Activated gamma-delta T cell treated with anti-CD3 and anti-CD28 coated beads, Interleukin-2, amount 50 U/mL, for 16 hours (primary cell): ENCODE measurements at places on chromosomes 4 and X.

DNA sequence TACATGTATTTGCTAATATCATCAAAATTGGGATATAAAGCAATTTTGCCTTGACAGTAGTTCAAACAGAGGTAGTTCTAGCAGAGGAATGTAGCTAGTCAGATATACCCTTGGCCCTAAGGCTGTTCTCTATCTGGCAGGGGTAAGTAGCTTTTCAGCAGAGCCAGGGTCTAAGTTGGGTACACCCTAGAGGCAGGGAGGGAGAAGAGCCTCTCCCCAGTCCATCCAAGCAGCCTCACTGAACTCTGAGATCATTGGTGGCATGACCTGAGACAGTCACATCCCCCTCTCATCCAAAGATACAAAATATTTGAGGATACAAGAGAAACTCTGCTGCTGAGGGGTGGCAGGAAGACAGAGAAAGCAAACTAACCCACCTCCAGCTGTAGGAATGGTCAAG lies 343.7 kb downstream of the DHX15 start:
- no peak for DNase-seq

DNA sequence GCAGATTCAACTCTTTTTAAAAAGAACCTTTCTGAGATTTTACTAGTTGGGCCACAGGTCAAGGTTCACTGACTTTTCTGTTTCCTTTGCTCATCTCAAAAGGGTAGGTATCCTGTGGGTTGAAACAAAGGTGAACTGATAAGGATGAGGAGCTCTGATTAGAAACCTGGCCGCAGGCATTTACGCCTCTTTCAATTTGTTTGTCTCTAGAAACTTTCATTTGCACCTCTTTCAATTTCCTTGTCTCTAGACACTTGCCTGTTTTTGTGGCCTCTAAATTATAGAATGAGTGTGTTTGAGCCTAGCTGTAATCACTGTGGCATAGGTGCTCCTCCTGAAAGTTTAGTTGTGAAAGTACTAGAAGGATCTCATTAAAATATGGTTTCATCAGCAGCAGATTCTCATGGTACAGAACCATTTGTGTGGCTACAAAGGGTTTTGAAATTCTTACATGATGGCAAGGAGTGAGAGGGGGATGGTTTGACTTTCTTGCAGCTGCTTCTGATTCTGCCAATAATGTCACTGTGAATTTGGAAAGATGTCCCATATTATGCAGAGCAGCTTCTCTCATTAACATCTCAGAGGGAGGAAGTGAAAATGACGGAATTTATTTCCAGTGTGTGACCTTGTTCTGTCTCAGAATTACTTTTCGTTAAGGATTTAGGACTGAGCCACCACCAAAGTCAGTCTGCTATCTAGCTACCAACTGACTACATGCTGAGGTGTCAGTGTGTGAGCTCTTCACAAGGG lies 142.2 kb downstream of the SH2D1A start:
- no peak for DNase-seq

GRCh38 chrX:124747295-124747694 lies 400.9 kb downstream of the SH2D1A start:
- DNase-seq: no peak

DNA sequence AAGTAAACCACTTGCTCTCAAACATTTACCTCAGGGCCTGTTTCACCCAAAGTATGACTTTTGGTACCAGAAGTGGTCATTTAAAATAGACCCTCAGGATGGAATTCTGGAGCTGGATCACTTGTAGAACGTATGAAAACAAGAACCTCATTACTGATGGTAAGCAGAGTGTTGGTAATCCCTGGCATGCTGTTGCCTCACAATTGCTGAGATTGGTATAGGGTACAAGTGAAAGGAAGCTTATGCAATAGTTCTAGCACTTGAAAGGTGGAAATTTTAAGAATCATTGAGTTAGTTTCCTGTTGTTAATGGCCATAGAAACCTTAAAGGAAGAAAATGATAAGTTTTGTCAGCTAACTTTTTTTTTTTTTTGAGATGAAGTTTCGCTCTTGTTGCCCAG lies 22.3 kb upstream of the THOC2 start:
- DNase-seq: no peak

DNA sequence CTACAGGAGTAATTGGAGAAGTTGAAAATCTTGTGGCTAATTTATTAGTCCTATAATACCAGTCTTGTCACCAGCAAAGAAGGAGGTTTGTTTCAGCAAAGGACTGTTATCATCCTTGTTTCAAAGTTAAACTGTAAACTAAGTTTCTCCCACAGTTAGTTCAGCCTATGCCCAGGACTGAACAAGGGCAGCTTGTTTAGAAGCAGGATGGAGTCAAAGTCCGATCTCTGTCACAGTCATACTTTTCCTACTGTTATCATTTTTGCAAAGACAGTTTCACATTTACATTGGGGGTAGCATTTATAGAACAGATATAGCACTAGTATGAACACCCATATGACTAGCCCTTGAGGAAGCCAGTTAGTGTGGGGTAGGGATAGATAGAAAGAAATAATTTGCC lies 46.4 kb downstream of the AKAP4 start:
- DNase-seq: no peak

DNA sequence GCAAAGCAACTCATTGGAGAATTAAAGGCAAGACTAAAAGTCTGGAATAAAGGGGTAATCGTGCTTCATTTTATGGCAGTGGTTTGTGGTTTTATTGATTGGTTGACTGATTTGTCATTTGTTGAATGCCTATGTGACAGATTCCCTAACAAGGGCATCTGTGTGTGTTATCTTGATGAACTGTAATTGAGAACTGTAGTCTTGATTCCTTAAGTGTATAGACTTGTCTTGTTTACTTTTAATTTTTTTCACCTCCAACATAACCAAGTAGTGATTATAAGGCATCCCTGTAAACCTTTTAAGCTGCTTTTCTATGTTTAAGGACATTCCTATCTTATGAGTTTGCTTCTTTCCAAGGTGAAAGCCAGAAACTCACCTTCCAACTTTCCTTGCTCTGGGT lies 216.0 kb upstream of the TAPT1 start:
- no peak for DNase-seq

GRCh38 chr4:142191901-142192300 lies 555.5 kb downstream of the IL15 start:
- no peak for DNase-seq

GRCh38 chrX:119147486-119147885 lies 19.9 kb upstream of the KIAA1210 start:
- no peak for DNase-seq

GRCh38 chr4:168600796-168601583 lies 104.1 kb downstream of the PALLD start:
- no peak for DNase-seq

GRCh38 chrX:153491351-153491914 lies 3.3 kb upstream of the BGN start:
- DNase-seq: no peak

DNA sequence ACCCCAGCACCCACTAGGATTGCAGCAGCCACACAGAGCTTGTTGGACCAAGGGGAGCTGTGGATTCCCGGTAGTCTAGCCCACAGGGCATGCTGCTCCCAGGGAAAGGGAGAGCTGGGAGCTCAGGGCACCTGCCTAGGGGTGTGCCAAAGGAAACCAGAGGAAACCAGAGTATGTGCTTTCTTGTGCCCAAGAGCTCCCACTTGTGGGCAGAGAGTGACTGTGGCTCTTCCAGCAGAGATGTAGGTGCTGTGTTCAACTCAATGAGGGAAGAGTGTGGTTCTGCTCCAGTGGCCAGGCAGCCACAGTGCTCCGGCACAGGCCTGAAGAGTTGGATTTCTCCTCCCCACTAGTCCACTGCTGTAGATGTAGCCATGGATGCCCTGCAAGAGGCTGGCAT lies 1050.0 kb upstream of the INTU start:
- no peak for DNase-seq

DNA sequence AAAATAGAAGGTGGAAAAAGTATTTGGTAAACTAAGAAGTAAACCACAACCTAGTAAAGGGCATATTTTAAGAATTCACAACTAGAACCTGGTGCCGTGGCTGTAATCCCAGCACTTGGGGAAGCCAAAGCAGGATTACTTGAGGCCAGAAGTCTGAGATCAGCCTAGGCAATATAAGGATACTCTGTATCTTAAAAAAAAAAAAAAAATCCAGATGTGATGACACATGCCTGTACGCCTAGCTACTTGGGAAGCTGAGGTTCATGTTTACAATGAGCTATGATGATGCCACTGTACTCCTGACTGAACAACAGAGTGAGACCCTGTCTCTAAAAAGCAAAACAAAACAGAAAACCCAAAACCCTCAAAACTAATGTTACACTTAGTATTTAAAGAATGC lies 294.9 kb upstream of the ZCCHC13 start:
- no peak for DNase-seq

GRCh38 chr4:146959692-146960091 lies 14.0 kb upstream of the TTC29 start:
- no peak for DNase-seq

DNA sequence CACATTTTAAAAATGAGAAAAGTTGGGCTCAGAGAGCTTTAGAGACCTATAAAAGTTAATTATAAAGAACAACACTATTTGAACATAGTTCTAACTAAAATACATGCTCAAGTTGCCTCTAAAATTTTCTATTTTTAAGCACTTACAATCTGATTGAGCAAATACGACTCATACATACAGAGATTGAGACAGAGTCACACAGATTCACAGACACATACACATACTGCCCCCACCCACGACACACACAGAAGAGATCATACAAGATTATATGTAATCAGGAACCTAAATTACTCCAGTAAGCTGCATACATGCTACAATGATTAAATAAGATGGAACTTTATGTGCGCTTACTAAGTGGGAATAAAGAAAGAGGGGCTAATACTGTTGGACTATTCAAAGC lies 2.7 kb upstream of the ASB5 start:
- DNase-seq: no peak

- DNase-seq: no peak
Observed at GRCh38 chr4:53307819-53308780, 57.8 kb downstream of the SCFD2 start.

DNA sequence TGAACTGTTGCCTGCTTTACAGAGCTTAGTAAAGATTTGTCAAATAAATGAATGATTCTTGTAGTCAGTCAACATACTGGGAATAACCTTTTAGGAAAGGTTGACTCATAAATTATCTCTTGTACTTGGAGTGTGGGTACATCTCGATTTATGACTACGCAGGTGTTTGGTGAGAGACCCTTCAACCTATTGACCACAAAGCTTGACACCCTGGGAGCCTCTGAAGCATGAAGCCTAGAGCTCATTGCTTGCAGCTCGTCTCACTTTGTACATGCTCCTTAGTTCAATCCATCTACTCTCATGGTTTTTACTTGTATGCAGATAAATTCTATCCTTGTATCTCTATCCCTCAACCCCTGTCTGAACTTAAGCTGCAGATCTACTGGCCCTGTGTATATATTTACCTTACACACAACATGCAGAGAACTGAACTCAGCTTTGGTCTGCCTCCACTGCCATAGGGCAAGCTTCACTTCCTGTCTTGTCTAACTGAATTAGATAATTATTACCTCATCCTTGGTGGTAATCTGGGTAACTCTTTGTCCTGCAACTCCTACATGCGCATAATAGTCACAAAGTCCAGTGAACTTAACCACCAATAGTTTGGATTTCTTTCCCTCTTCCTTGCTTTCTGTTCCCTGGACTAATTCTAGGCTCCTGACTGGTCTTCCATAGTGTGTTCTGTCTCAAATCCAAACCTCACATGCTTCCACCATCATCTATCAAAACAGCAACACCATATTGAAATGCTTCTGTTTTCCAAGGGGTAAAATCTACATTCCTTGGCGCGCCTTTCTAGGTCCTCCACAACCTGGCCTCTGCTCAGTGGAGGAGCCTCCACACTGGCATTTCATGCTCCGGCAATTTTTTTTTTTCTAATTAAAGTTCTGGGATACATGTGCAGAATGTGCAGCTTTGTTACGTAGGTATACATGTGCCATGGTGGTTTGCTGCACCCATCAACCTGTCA lies 32.2 kb upstream of the FAT1 start:
- no peak for DNase-seq

DNA sequence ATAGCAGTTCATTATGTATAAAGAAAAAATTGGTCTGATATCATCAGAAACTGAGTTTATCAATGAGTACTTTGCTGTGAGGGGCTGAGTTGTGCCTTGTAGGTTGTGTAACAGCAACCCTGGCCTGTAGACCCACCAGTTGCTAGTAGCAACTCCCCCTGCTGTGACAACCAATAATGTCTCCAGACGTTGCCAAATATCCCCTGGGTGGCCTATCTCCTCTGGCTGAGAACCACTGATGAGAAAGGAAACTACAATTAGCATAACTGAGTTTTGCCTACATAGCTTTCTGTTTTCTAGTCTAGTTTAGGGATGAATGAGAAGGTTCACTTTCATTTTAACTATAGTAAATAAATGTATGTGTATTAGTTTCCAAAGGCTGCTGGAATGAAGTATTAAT lies 234.1 kb downstream of the CPE start:
- no peak for DNase-seq

DNA sequence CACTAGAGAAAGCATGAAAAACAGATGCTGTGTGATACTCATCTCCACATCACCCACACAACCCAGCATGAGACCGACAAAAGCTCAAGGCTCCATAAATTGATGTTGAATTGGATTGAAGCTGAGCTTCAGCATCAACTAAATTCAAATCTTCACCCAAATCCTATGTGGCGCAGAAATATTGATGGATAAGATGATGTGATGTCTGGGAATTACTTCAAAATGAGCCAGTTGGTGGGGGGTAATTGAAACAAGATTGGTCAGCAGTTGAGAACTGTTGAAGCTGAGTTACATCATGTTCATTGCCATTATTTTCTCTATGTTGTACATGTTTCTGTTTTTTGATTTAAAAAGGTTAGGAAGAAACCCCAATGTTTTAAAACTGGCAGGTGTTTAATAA lies 166.5 kb upstream of the STS start:
- no peak for DNase-seq

GRCh38 chrX:139025816-139026215 lies 314.3 kb upstream of the FGF13 start:
- no peak for DNase-seq

DNA sequence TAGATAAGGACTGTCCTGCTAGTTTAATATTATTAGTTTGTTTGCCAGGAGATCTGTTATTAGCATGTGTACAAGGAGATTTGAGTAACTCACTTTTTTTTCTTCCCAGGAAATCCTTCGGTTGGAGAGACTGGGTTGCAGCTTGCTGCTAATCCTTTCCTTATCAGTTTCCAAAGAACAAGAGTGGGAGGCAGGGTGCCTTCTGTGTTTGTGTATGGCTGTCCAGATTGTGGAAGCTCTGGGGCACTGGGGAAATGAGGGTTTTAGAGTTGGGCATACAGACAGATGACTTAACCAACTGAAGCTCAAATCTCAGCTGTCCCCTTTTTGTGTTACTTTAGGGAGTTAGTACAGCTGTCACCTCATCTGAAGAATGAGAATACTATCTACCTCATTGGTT lies 12.6 kb upstream of the SUPT20HL1 start:
- DNase-seq: no peak

- DNase-seq: no peak
Observed at GRCh38 chrX:23785580-23785979, 2.6 kb downstream of the SAT1 start.

DNA sequence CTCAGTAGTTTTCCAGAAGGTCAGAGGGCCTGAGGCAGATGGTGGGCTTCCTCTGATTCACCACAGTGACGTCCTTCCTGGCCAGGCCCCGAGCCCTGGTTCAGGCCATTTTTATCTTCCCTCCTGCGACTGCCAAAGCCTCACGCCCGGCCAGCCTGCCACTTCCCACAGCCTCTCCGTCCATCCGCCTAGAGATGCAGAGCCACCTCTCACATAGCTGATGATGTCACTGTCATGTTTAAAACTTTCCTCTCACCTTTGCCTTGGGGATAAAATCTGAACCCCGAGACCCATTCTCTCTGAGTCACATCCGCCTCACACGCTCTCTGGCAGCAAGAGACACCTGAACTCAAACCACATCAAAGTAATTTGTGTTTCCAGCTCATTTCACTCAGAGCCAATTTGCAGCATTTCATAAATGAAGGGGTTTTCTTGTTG lies 175.3 kb downstream of the QDPR start:
- peak; percentile 65 for DNase-seq
